Uterine smooth muscle cell (primary cell): ENCODE measurements at places on chromosomes 3 and 15. TPM values are rescaled to one million over a fixed set of nuclear protein-coding genes. Genes with fewer than 3 reads are reported as not detected.

Gene MUC20
- total RNA-seq: 0.12 and 0.22 TPM in 2 replicates

Gene SAMMSON
- total RNA-seq: 0.11 and 0.25 TPM in 2 replicates

Gene IMPG2
- 0.25 and 0.44 TPM in 2 replicates for total RNA-seq

Gene DPPA4
- not detected in 2 replicates for total RNA-seq

Gene CTXN2
- total RNA-seq: not detected in 2 replicates

Gene ENTPD3
- total RNA-seq: not detected in 2 replicates

Gene BAHD1
- total RNA-seq: 7.3 and 8.5 TPM in 2 replicates

Gene COLQ
- 0.66 and 0.75 TPM in 2 replicates for total RNA-seq

Gene AGBL1
- total RNA-seq: not detected in 2 replicates

Gene LOXL1
- total RNA-seq: 64.3 and 68.5 TPM in 2 replicates

Gene MYL3
- total RNA-seq: not detected in 2 replicates

Gene TMC3
- total RNA-seq: not detected in 2 replicates

Gene GOLGA6D
- 0.12 TPM in 1 of 2 replicates, not detected in the other for total RNA-seq

Gene UROC1
- total RNA-seq: not detected in 2 replicates
